ENCODE measurements at places on chromosomes 5 and 9.

- peak; percentile 89 for DNase-seq
Observed at GRCh38 chr5:109105631-109106267, 304.0 kb downstream of the PJA2 start.

DNA sequence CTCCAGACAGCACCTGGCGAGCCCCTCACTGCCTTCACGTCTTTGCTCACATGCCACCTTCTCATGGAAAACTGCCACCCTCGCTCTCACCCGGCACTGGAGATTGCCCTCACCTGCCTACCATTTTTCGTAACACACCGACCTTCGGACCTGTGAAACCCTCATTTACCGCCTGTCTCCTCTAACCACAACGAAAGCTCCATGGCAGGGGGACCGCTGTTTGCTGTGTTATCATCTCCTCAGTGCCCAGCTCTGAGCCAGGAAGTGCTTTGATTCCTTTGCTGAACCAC is 109.2 kb upstream of the PHYKPL start:
- no peak for DNase-seq

- no peak for DNase-seq
Observed at GRCh38 chr5:164060786-164061355, 555.5 kb downstream of the MAT2B start.

- no peak for DNase-seq
Observed at GRCh38 chr5:109006129-109006528, 258.4 kb downstream of the FER start.

DNA sequence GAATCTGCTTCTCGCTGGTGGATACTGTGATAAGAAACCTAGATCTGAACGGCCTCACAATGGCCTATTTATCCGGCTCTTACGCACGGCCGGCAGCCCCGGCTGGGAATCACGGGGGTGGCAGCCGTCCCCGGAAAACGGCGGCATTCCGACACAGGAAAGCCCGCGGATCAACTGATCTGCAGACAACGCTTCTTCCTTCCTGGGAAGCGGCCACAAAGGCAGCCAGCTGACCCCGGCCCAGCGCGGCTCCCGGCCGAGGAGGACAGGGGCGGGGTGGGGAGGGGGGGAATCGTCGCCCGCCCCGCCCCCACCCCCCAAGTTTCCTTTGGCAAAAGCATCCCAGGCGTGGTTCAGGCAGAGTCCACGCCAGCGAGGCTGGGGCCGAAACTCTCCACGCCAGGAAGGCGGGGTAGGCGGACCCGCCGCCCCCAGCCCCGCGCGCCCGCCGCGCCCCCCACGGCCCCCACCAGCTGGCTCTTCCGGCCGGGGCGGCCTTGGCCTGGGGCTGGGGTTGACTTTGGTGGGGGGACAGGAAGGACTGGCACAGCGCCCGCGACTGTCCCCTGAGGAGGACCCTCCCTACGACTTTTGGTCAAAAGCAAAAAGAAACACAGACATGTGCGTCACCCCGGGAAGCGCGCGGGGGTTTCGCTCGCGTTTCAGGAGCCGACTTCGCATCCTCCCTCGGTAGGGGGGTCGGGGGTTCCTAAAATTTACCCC is 247.7 kb upstream of the ANKRD55 start:
- DNase-seq = no peak

- no peak for DNase-seq
Observed at GRCh38 chr9:92644278-92644677, 25.7 kb downstream of the IPPK start.

- no peak for DNase-seq
Observed at GRCh38 chr5:74452856-74453255, 187.7 kb downstream of the ENC1 start.

DNA sequence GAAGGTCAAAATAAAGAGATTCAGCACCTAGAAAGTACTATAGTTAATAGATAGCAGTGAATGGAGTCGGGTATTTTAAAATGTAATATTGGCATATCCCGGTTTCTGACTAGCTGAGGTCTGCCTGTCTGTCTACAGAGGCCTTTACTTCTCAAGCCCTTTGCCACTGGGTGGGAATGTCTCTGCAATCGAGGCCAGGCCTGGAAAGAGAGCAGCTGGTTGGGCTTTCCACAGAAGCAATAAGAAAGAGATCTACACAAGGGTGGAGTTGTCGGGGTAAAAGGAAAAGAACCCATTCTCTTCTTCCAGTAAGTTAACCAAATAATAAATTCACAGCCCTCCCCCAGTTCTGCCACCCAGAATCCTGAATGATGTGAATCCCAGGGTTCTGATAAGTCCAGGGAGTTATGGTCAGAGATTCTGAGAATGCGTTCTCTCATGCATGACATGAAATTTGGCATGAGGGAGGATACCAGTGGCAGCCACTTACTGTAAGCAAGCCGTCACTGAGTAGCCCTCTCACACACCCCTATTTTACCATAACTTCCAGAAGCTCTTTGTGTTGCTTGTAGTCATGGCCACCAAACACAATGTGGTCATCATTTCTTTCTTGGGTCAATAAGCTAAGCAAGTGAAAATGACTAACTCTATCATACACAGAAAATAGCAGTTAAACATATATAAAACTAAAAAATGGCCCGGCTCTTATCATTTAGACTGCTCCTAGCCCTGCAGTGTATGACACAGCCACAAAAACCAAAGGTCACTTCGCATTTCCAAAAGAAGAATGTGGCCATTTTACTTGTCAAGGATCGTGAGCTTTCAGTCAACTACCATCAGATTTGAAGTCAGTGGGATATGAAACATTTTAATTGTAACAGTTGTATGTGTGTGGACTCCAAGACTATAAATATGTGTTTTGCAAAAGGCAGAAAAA is 185.0 kb downstream of the GLIS3 start:
- DNase-seq = no peak

- no peak for DNase-seq
Observed at GRCh38 chr9:90095682-90096081, 490.9 kb downstream of the GADD45G start.

- no peak for DNase-seq
Observed at GRCh38 chr5:127619908-127620479, 28.9 kb upstream of the CTXN3 start.

DNA sequence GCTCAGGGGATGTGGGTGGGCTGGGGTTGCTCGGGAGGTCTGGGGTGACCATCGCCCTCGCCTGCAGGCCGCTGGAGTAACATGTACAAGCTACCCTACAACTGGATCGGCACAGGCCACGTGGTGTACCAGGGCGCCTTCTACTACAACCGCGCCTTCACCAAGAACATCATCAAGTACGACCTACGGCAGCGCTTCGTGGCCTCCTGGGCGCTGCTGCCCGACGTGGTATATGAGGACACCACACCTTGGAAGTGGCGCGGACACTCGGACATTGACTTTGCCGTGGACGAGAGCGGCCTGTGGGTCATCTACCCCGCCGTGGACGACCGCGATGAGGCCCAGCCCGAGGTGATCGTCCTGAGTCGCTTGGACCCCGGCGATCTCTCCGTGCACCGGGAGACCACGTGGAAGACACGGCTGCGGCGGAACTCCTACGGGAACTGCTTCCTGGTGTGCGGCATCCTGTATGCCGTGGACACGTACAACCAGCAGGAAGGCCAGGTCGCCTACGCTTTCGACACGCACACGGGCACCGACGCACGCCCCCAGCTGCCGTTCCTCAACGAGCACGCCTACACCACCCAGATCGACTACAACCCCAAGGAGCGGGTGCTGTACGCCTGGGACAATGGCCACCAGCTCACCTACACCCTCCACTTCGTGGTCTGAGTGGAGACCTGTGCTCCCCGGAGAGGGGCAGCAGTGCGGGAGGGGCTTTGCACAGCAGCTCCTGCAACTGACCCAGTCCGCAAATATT is 33.0 kb downstream of the OLFML2A start:
- no peak for DNase-seq

DNA sequence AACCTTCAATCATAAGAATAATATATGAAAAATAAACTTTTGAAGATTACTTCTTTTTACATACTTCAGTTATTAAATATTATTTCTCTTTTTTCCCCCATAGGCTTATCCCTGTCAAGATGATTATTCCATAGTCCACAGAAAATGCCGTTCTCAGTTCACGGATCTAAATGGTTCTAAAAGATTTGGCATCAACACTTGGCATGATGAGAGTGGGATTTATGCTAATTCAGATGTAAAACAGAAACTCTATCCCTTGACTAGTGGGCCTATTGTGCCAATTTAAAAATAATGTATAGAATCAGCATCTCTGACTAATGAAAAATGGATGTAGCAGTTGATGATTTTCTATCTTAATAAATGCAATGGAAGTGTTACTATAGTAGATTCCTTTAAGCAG is 85.2 kb downstream of the CFAP95 start:
- DNase-seq = no peak

DNA sequence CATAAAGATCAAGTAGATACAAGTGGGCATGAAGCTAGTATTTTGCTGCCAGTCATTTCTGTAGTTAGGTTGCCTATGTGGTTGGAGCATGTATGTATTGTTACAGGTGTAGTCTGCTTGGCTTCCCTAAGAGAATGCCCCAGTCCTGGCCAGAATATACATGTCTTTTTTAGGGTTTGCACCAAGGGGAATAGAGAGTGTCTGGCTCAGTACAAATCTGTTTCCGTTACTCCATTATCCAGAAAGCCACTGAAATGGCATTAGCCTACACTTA is 23.2 kb downstream of the TGFBR1 start:
- DNase-seq = no peak
